Central memory CD8-positive, alpha-beta T cell (primary cell): ENCODE measurements at places on chromosomes 1 and 21.

- no peaks in the 10 kb centered on the region for H3K27me3 ChIP-seq
- H3K4me3 ChIP-seq: no peak overlapping the region
- H3K27ac ChIP-seq: no peak overlapping the region
- DNase-seq: no peak
- H3K4me1 ChIP-seq: no peaks in the 10 kb centered on the region
- H3K36me3 ChIP-seq: peaks cover 2% of the 10 kb centered on the region
These were observed 616.8 kb downstream of the LTN1 start for GRCh38 chr21:28375708-28376385.

GRCh38 chr1:234544087-234544579, 65.2 kb upstream of the TARBP1 start:
- H3K27me3 ChIP-seq: peaks cover 11% of the 10 kb centered on the region
- DNase-seq: no peak
- no peak overlapping the region for H3K4me3 ChIP-seq
- H3K27ac ChIP-seq: no peak overlapping the region
- no peaks in the 10 kb centered on the region for H3K36me3 ChIP-seq

- H3K27ac ChIP-seq: no peak overlapping the region
- no peak overlapping the region for H3K4me3 ChIP-seq
- no peaks in the 10 kb centered on the region for H3K4me1 ChIP-seq
- DNase-seq: no peak
- H3K27me3 ChIP-seq: no peaks in the 10 kb centered on the region
These were observed 30.2 kb downstream of the PRDX6 start for GRCh38 chr1:173507205-173507846.

DNA sequence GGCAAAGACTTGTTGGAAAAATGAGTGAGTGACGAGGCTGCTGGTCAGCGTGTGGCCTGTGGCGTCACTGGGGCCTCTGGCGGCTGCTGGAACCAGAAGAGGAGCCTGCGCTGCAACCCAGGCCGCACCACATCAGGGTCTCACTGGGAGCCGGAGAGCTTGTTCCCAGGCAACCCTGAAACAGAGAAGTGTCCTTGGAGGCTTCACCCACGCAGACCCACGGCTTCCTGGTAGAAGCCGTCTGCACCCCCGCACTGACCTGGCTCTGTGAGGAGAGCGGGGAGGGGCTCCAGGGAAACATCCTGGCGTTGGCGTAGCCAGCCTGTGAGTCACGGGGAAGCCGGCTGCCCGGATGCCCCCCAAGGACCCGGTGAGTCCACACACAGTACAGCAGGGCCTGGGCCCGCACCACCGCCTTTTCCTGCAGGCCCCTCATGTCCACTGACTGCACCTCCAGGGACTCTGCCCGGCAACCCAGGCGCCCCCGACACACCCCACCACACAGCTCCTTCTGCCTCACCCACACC, 57.4 kb downstream of the COL6A1 start:
- no peaks in the 10 kb centered on the region for H3K36me3 ChIP-seq
- no peak overlapping the region for H3K27ac ChIP-seq
- H3K27me3 ChIP-seq: peaks cover 22% of the 10 kb centered on the region
- no peak for DNase-seq

GRCh38 chr1:171852272-171852671, 11.0 kb downstream of the DNM3 start:
- H3K4me3 ChIP-seq: no peak overlapping the region
- no peaks in the 10 kb centered on the region for H3K4me1 ChIP-seq
- H3K27ac ChIP-seq: no peak overlapping the region
- H3K27me3 ChIP-seq: peaks cover 43% of the 10 kb centered on the region
- H3K36me3 ChIP-seq: no peaks in the 10 kb centered on the region

DNA sequence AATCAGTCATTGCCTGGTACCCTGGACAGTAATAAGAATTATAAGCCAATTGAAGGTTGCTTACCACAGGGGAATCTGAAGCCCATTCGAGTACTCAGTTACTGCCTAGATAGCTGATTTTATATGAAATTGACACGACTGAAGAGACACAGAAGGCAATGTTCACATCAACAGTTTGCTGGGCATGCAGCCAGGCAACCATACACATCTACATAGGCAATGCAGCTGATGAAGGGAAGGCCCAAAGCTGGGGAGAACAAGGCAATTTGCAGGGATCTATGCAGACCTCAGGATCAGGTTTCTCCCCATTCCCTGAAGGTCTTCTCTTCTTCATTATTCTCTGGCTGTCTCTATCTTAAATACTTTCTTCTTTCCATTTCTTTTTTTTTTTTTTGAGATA, 448.7 kb downstream of the PTBP2 start:
- H3K36me3 ChIP-seq: no peaks in the 10 kb centered on the region
- no peak overlapping the region for H3K4me3 ChIP-seq
- H3K4me1 ChIP-seq: peaks cover 2% of the 10 kb centered on the region
- DNase-seq: no peak

DNA sequence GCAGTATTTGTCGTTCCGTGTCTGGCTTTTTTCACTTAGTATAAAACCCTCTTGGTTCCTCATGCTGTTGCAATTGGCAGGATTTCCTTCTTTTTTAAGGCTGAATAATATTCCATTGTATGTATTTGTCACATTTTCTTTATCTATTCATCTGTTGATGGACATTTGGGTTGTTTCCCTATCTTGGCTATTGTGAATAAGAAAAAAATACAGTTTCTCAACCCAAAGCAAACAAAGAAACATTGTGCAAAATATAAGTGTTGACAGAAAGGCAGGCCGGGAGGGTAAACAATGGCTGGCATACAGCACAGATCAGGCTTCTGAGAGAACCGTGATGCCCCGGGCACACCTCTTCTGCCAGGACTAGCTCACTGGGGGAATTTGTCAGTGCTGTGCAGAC, 26.9 kb downstream of the NENF start:
- H3K27ac ChIP-seq: no peak overlapping the region
- no peak overlapping the region for H3K4me3 ChIP-seq
- H3K36me3 ChIP-seq: peaks cover 3% of the 10 kb centered on the region
- H3K27me3 ChIP-seq: no peaks in the 10 kb centered on the region
- no peak for DNase-seq
- H3K4me1 ChIP-seq: no peaks in the 10 kb centered on the region

- H3K4me3 ChIP-seq: no peak overlapping the region
- no peaks in the 10 kb centered on the region for H3K4me1 ChIP-seq
- H3K36me3 ChIP-seq: no peaks in the 10 kb centered on the region
- DNase-seq: no peak
- no peaks in the 10 kb centered on the region for H3K27me3 ChIP-seq
- no peak overlapping the region for H3K27ac ChIP-seq
These were observed 368.5 kb upstream of the SNX7 start for GRCh38 chr1:98292994-98293393.

GRCh38 chr1:6490181-6491080, 1.0 kb downstream of the PLEKHG5 start:
- H3K4me1 ChIP-seq: peaks cover 22% of the 10 kb centered on the region
- H3K27me3 ChIP-seq: peaks cover 35% of the 10 kb centered on the region
- DNase-seq: no peak
- no peak overlapping the region for H3K27ac ChIP-seq
- H3K4me3 ChIP-seq: peak overlapping the region; percentile 51
- no peaks in the 10 kb centered on the region for H3K36me3 ChIP-seq

DNA sequence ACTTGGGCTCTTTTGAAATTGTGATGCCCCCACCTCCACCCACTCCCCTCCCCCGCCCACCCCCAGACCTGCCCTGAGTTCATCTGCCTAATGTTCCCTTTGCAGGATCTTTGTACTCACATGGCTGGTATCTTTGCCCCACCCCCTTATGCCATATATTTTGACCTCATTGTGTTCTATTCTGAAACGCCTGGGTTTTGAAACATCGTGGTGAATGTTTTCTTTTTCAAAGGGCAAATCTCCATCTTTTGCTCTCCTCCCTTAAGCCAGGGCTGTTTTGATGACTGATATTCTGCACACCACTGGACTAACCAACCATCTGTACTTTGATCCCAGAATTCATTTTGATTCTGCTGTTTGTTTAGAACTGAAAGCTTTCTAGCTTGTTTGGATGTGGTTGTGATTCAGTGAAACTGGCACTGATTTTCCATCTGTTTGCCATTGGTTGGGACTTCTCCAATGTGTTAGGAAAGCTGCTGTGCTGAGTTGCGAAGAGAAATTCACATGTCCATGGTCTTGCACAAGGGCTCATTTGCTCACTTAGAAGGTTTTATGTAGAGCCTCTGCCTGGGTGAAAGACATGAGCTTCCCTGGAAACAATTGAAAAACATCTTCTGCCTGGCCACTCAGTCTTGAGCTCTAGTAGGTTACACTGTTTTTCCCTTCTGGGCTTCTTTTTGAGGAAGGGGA, 16.5 kb downstream of the SMAP2 start:
- peaks cover 79% of the 10 kb centered on the region for H3K4me1 ChIP-seq
- no peaks in the 10 kb centered on the region for H3K27me3 ChIP-seq
- H3K4me3 ChIP-seq: peak overlapping the region; percentile 87
- DNase-seq: no peak
- H3K36me3 ChIP-seq: peaks cover 44% of the 10 kb centered on the region

DNA sequence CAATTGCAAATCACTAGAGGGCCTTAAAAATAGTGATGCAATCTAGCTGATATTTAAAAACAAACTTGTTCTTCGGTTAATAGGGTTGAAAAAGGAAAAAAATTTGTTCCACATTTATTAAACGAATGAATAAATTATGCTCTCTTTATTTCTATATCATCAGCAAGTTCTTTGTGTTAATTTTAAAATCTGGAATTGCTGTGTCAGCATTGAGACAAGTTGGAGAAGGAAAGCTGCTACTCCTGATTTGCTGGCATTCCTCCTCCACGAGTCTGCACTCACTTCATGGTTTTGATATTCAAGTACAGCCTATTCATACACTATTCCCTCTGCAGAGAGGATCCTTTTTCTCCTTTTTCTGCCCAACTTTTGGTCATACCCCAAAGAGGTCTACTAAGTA, 117.6 kb downstream of the MRPL39 start:
- no peak for DNase-seq
- no peak overlapping the region for H3K4me3 ChIP-seq
- H3K27ac ChIP-seq: no peak overlapping the region

GRCh38 chr1:156643778-156644092, 1.8 kb downstream of the BCAN start:
- H3K27ac ChIP-seq: no peak overlapping the region
- no peak for DNase-seq
- peaks cover 4% of the 10 kb centered on the region for H3K36me3 ChIP-seq
- no peak overlapping the region for H3K4me3 ChIP-seq

- no peak overlapping the region for H3K4me3 ChIP-seq
- peaks cover 80% of the 10 kb centered on the region for H3K27me3 ChIP-seq
- DNase-seq: no peak
- H3K36me3 ChIP-seq: peaks cover under 1% of the 10 kb centered on the region
These were observed 17.1 kb downstream of the RNF220 start for GRCh38 chr1:44422161-44422560.

DNA sequence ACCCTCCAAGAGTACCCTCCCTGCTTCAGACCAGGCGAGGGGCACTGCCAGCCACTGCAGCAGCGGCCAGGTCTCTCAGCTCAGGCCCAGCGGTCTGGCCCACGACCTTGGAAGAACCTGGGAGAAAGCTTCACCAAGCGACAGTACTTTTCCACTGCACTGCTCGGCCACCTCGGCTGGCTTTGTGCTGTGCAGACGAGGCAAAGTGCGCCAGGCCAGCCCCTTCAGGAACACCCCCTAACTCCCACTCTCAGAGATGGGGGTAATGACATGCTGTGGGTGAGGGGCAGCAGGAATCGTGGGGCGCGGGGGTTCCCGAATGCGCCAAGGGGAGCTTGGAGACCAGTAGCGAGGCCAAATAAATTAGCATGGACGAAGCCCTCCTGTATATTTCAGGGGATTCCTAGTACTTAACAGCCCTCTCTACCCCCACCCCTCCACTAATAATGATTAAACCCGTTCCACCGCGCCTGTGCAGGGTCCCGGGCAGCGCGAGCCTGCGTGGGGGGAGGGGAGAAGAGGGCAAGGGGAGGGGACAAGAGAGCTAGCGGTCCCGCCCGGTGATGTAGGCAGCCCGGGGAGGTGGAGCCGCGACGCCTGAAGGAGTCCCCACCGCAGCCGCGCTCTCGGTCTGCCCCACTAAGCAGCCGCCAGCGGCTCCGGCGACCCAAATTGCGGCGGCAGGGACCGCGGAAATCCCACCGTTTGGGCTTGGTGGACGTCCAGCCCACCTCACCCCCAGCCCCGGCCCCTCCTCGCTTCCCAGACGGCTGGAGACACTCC, at the start of gene FAM43B:
TSS of gene FAM43B (plus strand) at position 629 of the 783 bp plus-strand sequence. CDS start 401 bp downstream, outside the sequence.
- no peaks in the 10 kb centered on the region for H3K36me3 ChIP-seq
- H3K27ac ChIP-seq: no peak within 1 kb of the TSS

- no peak overlapping the region for H3K4me3 ChIP-seq
- H3K27ac ChIP-seq: peak overlapping the region; percentile 66
- H3K27me3 ChIP-seq: no peaks in the 10 kb centered on the region
- no peaks in the 10 kb centered on the region for H3K36me3 ChIP-seq
These were observed 13.6 kb downstream of the G0S2 start for GRCh38 chr1:209688746-209689234.

- no peaks in the 10 kb centered on the region for H3K36me3 ChIP-seq
- DNase-seq: no peak
- peaks cover 19% of the 10 kb centered on the region for H3K27me3 ChIP-seq
These were observed 158.4 kb upstream of the DPT start for GRCh38 chr1:168887381-168887780.

GRCh38 chr1:21935891-21936365, 1.2 kb downstream of the HSPG2 start:
- peaks cover 12% of the 10 kb centered on the region for H3K4me1 ChIP-seq
- no peak overlapping the region for H3K27ac ChIP-seq
- H3K27me3 ChIP-seq: peaks cover 31% of the 10 kb centered on the region
- no peak for DNase-seq
- H3K36me3 ChIP-seq: peaks cover 4% of the 10 kb centered on the region

- H3K27me3 ChIP-seq: no peaks in the 10 kb centered on the region
- H3K4me1 ChIP-seq: peaks cover 21% of the 10 kb centered on the region
- H3K27ac ChIP-seq: no peak overlapping the region
- no peaks in the 10 kb centered on the region for H3K36me3 ChIP-seq
These were observed 91.1 kb upstream of the TLR5 start for GRCh38 chr1:223234170-223234514.

DNA sequence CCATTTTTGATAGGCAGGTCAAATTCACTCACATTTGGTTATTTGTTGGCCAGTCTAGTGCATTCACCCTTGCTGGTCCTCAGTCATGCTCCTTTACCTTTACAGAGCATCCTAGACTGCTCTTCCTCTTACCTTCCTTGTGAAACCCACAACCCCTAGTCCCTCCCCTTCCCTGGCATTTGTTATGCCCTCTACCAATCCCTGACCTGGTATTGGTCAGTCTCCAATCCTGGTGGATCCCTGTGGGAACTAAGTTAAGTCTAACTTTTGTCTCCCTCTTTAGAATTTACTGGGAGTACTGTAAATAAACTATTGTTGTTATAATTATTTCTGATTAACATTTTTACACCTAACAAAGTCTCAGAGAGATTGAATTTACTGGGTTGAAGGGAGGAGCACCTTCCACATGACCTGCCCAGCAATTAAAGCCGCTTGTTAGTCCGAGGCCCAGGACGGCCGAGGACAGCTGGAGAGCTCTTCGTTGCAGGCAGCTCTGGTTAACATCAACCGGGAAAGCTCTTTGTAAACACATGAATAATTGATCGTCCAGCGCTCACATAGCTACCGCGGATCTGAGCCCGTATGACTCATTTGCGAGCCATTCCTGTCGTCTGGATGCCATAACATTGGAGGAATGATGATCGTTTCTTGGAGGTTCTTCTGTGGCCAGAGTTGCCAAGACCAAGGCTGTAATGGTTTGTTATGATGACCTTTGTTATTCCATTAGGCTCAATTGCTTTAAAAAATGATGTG, 31.9 kb downstream of the MTARC1 start:
- H3K4me3 ChIP-seq: no peak overlapping the region
- DNase-seq: no peak
- peaks cover 42% of the 10 kb centered on the region for H3K27me3 ChIP-seq
- H3K36me3 ChIP-seq: no peaks in the 10 kb centered on the region

GRCh38 chr1:110011527-110012041, 22.8 kb upstream of the STRIP1 start:
- peak overlapping the region; percentile 29 for H3K27ac ChIP-seq
- H3K36me3 ChIP-seq: peaks cover 47% of the 10 kb centered on the region
- no peaks in the 10 kb centered on the region for H3K27me3 ChIP-seq
- H3K4me1 ChIP-seq: peaks cover 20% of the 10 kb centered on the region
- DNase-seq: peak; percentile 17
- H3K4me3 ChIP-seq: no peak overlapping the region
